ENCODE measurements at places on chromosomes 6 and 20. TPM values are rescaled to one million over a fixed set of nuclear protein-coding genes. Genes with fewer than 3 reads are reported as not detected.

- DNase-seq, result no peak
These were observed 3.1 kb downstream of the B3GALT4 start for GRCh38 chr6:33279971-33280511.

DNA sequence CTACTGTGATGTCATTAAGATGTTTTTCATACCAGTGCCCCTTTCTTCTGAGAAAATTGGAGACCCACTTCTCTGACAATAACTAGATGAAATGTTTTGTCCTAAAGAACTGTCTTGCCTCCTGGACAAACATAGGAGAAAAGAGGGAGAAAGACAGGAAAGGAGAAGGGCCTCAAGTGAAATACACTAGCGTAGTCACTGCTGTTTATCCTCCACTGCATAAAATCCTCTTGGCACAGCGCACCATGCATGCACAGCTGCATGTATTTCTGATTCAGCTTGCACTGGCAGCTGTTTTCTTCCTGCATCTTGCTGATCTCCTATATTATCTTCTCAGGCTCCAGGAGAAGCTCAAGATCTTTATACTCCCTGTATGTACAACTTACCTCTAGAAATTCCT lies 158.0 kb upstream of the BMP5 start:
- DNase-seq, result no peak

- DNase-seq, result no peak
These were observed 64.6 kb downstream of the SNX5 start for GRCh38 chr20:17904027-17904426.

The TRIM15 gene
- polyA plus RNA-seq, result not detected

- no peak for DNase-seq
These were observed 60.1 kb upstream of the SPDEF start for GRCh38 chr6:34616227-34616585.

- no peak for DNase-seq
These were observed 305.3 kb downstream of the CLIC5 start for GRCh38 chr6:45710304-45710821.

Data from right lung (tissue), 10 donors.